ENCODE measurements at places on chromosomes 7 and 10.

DNA sequence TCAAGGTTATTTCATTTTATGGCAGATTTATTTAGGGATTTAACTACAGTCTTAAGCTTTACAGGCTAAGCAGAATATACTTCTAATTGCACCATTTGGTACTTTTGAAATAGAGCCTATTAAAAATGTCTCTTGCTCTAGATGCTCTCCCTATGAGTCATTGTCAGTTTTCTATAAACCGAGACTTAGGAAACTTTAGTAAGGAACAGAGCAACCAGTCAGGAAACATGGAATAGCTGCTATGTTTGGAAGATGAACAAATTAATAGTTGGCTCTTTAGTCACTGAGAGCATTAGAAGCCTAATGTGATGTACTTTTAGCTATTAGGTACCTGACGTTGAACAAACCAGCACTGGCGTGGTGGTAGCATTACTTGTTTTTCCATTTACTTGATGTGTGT, 35.3 kb downstream of the INPP5F start:
- H3K4me1 ChIP-seq, result peaks cover 5% of the 10 kb centered on the region
- no peak overlapping the region for H3K4me3 ChIP-seq
- DNase-seq, result no peak
- peak overlapping the region; percentile 48 for H3K27ac ChIP-seq
- H3K27me3 ChIP-seq, result no peaks in the 10 kb centered on the region

DNA sequence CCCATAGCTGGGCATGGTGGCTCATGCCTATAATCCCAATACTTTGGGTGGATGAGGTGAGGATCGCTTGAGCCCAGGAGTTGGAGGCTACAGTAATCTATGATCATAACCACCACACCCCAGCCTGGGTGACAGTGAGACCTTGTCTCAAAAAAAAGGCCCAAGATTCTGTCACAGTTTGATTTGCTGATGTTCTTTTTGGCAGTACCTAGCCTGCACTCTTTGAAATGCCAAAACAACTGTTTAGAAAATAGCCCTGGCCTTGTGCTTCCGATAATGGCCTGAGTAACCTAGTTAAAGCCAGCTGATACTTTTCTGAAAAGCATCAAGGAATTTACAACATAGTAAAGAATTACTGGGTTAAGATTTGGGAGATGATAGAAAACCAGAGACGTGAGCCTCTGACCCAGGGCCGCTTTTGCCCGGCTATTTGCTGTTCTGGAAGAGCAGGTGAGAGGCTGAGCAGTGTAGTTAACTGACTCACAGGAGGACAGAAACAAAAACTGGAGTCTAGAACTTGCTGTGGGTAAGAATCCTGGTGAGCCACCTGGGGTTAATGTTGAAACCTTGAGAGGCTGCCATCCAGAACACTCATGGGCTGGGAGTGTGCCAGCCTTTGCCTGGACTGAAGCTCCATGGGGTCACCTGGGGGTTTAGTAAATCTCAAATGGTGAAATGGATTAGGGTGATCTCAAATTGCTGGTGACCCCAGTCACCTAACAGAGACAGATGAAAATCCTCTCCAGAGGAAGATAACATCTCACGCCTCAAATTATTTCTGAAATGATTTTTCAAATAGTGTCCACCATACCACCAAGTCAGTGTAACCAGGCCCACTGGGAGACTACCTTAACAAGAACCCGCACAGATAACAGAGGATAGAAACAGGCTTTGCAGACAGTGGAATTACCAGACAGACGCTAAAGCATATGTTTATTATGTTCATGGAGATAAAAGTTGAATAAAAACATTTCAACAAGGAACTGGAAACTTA, 51.8 kb downstream of the GALNT11 start:
- peaks cover 3% of the 10 kb centered on the region for H3K4me1 ChIP-seq
- H3K27ac ChIP-seq, result no peak overlapping the region
- no peaks in the 10 kb centered on the region for H3K36me3 ChIP-seq

DNA sequence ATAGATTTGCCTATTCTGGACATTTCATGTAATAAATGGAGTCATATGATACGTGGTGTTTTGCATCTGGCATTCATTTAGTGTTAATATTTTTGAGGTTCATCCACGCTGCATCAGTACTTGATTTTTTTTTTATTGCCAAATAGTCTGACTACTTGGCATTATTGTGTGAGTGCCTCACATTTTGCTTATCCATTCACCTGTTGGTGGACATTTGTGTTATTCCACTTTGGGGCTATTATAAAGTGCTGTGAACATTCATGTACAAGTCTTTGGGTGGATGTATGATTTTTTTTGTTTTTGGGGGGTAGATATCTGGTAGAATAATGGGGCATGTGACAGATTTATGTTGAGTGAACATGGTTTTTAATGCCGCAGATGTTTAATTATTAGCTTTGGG, 19.7 kb downstream of the CUL1 start:
- peaks cover 10% of the 10 kb centered on the region for H3K4me1 ChIP-seq
- no peak overlapping the region for H3K4me3 ChIP-seq
- H3K36me3 ChIP-seq, result no peaks in the 10 kb centered on the region
- no peak for DNase-seq

DNA sequence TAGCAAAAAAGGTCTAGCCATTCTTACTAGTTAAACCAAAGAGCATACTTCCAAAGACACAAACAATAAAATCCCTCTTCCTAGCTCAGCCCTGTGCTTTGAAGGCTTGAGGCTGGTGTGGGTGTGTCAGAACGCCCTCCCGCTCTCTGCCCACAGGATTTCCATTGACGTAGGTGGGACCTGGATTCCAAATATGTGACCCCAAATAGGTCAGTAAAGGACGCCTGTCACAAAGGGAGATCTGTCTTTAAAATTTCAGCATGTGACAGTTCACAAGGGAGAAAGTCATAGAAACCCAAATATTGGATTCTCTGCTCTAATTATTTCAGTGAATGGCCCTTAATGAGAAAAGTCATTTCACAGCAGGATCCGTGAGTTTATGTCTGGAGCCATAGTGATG, 39.9 kb upstream of the LYZL1 start:
- peaks cover 5% of the 10 kb centered on the region for H3K4me1 ChIP-seq
- no peak overlapping the region for H3K4me3 ChIP-seq
- H3K27me3 ChIP-seq, result peaks cover 21% of the 10 kb centered on the region
- H3K36me3 ChIP-seq, result no peaks in the 10 kb centered on the region
- DNase-seq, result no peak
- H3K27ac ChIP-seq, result no peak overlapping the region

Measured in tibial artery (tissue), 4 donors.